ENCODE measurements at places on chromosomes 7 and 10.

DNA sequence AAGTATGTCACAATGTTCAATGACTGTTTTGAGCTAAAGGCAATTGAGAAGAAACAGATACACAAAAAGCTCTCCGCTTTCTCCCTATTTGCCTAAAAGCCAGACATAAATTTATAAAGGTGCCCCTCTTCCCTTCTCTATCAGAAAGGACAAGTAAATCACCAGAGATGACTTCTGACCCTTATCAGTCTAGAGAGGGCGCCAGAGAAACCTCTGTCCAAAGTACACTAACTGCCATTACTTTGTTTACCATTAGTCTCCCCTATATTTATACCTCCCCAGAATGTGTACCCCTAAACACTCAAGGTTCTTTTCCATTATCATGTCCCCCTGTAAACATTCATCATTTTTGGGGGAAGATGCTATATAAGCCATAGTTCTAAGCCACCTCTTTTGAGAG is 49.3 kb downstream of the TPK1 start:
- DNase-seq, result no peak

DNA sequence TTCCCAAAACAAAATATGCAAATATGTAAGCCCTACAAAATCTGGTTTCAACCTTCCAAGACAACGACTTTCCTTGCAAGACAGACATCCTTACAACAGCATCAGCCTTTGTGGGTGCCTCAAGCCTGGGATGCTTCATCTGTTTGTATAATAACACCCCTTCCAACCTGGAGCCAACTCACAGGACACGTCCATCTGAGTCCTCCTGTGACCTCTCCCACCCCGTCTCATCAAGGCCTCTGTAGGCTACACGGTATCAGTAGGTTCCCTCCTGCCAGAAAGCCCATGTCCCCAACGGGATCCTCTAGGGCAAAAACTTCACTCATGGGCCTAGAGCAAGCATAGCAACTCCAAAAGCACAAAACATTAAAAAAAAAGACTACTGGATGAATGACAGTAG is 173.2 kb downstream of the TNS3 start:
- no peak for DNase-seq

GRCh38 chr7:151115121-151115835 is 29.0 kb downstream of the AGAP3 start:
- DNase-seq, result no peak

DNA sequence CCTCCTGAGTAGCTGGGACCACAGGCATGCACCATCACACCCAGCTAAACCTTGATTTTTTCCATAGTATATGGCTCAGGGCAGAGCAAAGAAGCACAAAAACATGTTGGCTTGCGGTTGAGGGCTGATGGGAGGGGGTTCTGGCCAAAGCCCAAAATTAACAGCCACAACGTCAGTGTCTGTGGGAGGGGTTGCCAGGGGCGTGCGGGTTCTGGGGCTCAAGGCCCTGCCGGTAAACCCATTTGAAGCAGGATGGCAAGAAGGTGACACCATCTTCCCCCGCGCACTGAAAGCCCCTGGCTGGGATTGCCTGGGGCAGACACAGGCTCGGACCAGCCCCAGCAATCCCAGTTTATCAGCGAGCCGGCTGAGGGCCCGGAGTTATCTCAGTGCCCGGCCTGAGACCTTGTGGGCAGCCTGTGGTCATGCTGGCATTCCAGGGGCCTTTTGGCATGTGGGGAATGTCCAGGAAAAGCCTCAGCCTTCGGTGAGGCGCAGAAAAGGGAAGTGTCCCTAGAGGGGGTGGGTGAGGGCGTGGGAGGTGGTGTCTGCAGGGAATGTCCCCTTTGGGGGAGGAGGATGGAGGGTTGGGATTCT is 167.7 kb upstream of the TNRC18 start:
- DNase-seq, result no peak

- no peak for DNase-seq
Observed at GRCh38 chr7:21867226-21867625, 78.5 kb downstream of the CDCA7L start.

GRCh38 chr7:105454095-105454747 is 65.5 kb upstream of the SRPK2 start:
- no peak for DNase-seq

DNA sequence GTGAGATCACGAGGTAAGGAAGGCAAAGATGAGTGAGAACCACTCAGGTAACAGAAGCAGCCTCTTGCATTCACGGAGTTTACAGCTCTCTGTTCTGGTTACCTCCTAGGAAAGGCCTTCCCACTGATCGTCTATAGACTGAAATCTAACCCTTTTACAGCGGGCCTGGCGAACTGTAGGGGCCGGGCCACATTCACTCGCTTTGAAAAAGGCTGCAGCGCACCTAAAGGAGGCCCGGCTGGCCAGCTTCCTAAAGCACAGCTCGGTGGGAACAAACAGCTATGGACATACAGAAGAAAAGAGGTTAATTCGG is 565 bp downstream of the ATP5MK start:
- no peak for DNase-seq

DNA sequence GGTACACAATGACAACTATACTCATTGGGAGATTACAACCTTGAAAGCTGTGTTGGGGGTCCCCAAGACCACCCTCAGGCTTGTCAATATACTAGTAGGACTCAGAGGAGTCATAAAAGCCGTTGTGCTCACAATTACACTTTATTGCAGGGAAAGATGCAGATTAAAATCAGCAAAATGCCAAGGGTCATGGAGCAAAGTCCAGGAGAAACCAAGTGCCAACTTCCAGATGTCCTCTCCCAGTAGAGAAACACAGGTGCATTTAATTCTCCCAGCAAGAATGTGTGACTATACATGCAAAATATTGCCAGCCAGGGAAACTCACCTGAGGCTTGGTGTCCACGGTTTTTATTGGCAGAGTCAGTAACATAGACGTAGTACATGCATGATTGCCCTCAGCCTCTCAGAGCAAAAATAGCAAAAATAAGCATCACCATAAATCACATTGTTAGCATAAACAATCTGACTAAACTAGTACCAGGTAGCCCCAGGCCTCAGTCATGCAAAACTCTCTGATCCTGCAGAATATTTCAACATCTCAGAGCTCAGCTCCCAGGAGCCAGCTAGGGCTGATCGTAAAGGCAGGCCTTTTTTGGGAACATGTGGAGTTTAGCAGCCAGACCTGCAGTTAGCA is 50.7 kb downstream of the VIM start:
- no peak for DNase-seq

- DNase-seq, result no peak
Observed at GRCh38 chr10:78520737-78521430, 487.2 kb downstream of the RPS24 start.

DNA sequence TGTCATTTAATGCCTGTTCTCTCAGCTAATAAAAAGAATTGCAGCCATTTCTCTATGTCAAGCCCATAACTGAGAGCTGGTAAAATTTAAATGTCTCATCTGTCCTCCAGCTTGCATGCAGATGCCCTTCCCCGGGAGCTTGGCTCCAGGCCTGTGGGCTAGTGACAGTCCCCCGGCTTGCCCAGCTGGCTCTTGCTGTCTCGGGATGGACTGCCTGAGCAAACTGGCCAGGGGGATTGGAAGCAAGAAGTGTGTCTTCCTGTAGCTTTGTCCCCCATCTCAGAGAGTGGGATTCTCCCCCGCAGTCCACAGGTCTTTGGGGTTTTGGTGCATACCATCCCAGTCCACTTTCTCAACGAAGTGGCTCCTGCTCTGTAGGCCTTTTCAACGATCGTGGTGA is 53.9 kb upstream of the HMX3 start:
- DNase-seq, result no peak

GRCh38 chr10:113554214-113554613 is 1.4 kb downstream of the HABP2 start:
- DNase-seq, result no peak

GRCh38 chr7:27245124-27245797 is 2.7 kb downstream of the EVX1 start:
- DNase-seq, result no peak

DNA sequence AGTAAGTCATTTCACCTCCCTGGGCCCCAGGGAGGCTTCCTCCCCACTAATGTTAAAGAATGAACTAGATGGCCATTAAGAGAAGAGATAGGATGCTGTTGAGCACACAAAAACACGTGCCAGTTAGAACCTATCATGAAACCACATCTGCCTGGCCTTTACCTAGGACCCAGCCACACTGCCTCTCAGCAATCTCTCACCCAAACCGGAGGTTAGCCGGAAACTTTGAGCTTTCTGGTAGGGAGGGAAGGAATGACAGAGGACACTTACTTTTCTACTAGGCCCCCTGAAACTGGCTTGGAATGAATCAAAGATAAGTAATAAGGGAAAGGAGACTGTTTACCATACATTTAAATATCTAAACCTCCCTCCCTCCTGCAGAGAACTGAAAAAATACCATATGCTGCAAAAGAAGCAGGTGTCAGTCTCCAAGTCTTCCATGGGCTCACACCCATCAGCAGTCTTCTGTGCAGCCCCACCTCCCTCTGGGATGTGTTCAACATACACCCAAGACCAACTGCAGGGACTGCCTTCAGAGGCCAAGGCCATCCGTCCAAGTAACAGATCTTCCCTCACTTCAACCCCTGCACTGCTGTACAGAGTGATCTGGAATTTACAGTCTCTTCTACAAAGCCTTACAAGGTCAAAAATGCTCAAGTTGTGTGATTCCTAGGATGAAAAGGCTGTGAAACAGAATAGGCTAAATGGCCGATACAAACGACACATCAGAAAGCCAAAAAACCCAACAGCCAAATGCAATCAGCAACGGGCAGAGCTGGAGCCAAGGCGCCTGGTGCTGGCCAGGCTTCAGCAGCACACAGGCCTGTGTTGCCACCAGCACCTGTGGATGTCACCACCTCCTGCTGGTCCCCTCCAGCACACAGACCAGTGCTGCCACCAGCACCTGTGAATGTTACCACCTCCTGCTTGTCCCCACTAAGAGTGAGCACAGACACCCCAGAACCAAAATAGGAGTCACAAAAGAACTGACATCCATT is 42.4 kb downstream of the SORBS1 start:
- no peak for DNase-seq

GRCh38 chr10:55091691-55092328 is 290.8 kb upstream of the PCDH15 start:
- DNase-seq, result no peak

DNA sequence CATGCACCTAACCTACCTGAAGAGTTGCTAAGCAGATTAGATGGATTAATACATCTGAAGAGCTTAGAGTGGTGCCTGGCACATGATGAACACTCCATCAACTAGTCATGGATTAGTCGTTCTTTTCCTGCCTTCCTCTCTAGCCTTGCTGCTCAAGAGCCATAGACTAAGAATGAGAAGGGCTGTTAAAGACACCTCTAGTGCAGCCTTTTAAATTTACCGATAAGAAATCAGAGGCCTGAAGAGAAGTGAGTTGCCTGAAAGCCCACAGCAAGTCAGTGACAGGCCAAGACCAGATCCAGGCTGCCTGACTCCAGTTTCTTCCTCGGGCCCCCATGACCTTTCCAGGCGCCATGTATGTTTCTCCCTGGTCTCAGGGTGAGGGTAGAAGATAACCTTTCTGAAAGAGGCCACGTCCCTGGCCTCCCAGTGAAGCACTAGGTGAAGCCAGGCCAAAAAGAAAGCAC is 6.5 kb downstream of the TSPAN15 start:
- DNase-seq, result no peak

GRCh38 chr10:78972160-78972946 is 96.4 kb upstream of the ZMIZ1 start:
- no peak for DNase-seq

DNA sequence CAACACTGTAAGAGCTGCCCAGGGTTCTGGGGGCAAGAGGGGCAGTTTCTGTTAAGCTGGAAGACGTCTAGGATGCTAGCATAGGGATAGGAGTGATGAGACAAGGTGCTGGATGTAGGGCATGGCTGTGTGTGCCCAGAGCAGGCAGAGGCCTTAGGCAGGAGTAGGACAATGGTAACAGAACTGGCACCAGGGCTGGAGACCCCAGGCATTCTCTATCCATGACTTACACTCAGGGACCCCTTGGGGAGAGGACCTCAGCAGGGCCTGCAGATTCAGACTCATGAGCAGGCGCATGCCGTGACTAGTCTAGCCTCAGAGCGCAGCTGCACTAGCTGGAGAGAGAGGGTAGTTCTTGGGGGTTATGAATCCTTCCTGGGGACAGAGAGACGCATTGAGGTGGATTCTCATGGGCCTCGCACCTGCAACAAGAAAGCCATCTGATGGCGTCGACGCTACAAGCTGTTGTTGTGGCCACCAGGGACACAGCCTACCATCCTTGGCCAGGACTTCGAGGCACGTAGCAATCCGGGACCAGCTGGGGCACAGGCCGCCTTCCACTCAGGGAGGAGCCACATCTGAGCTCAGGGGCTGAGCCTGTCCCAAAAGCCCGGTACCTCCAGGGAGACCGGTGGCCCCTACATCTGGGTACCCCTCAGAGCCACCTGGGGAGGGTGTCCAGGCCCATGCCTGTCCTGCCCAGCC is 474.1 kb downstream of the PTPRN2 start:
- DNase-seq, result no peak

- DNase-seq, result no peak
Observed at GRCh38 chr7:151708610-151709009, 168.3 kb downstream of the PRKAG2 start.

DNA sequence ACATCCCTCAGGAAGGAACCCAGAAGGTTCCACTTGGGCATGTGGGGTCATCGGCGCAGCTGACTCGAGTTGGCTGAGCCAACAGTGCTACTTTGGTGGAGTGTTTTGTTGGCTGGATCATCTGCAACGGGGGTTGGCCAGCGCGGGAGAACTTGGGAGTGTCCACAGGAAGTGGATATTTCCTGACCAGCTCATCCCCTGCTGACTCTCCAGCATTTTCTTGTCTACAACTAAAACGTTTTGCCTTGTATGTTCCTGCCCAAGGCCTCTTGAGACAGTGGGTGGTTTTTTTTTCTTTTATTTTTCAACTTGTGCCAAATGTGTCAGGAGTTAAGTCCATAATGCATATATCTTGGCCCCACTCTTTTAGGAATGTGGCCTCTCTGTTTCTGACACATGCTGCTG is 208.6 kb downstream of the ZNF365 start:
- DNase-seq, result no peak
